Muscle of back (tissue), 13 donors: ENCODE measurements at places on chromosomes 6 and 20.
A peak's percentile ranks its signal among the peaks of the same experiment; 100 is the strongest.

- no peak for DNase-seq
These were observed 10.7 kb downstream of the NEDD9 start for GRCh38 chr6:11221623-11222384.

GRCh38 chr6:81788748-81789147, 36.3 kb upstream of the TENT5A start:
- DNase-seq, result no peak

GRCh38 chr6:31582230-31582643, at the start of gene LTB:
TSS of gene LTB (minus strand) at chr6:31582424. CDS start at chr6:31582417, 7 bp downstream.
- no peak for DNase-seq

DNA sequence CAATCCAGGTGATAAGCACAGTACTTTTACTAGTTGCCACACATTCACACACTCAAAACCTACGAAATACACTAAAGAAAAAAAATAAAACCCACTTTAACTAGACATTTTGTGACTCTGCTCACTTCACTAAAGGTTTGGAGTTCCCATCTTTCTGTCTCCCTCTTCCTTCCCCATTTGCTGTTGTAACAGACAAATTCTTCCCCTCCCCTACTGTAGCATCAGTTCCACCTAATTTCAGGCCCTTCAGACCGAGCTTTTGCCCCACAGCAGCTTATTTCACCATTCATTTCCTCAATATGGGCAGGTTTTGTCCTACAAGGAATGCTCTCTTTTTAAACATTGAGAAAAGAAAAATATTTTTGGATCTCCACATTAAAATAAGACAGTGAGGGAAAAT, 31.3 kb upstream of the MRAP2 start:
- no peak for DNase-seq

DNA sequence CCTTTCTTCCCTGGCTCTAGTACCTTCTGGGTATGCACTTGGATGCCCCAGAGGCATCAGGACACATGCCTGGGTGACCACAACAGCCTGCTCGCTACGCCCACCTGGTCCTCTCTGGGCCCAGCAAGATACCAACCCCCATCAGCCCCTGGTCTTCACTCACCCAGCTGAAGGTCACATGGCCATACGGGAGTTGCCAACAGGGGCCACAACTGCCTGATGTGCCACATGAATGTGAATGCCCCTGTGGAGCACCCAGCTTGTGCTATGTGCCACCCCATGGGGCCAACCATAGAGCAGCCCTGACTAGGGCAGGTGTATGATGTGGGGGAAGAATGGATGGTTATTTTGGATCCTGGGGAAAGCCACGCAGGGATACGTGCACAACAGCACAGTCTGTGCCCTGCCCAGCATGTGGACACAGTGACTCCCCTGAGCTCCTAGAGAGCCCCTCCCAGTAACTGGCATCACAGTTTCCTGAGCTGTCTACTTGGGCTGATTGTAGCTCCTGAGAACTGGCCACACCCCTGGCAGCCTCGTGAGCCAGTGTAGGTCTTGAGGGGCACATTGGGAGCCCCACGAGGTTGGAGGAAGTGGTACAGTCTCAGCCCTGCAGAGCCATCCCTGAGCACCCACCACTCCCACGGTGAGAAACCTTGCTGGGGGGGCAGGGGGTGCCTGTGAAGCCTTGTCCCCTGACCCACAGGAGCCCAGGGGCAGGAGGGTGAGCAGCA, 10.5 kb upstream of the PCMTD2 start:
- no peak for DNase-seq

DNA sequence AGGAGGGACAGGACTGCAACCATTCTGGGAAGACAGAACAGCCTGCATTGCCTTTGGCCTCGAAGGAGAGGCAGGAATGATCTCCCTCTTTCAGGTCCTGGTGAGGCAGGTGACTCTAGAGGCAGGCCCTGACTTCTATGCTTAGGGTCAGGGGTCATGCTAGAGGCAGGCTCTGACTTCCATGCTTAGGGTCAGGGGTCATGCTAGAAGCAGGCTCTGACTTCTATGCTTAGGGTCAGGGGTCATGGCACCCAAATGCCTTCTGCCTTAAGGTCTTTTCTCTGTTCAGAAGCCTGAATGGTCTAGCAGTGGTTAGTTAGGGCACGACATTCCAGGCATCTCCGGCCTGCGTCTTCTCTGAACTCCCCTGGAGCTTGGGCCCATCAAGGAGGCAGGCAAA, 35.1 kb upstream of the AAR2 start:
- DNase-seq, result no peak

DNA sequence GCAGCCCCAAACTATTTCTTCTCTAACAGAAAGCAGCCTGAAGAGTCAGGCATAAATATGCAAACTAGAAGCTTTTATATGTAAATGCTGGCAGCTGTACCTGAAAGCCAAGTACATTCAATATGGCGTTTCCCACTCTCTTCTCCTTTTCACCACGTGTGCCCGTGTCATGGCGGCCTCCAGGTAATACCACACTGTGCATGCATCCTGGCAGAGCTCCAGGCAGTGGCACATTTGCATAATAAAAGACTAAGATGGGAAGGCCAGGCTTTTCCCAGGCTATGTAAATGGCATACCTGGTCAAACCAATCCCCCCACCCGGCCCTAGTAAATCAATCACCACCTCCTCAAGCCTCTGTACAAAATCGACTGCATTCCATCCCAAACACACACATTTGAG, 120.6 kb downstream of the MMUT start:
- no peak for DNase-seq

DNA sequence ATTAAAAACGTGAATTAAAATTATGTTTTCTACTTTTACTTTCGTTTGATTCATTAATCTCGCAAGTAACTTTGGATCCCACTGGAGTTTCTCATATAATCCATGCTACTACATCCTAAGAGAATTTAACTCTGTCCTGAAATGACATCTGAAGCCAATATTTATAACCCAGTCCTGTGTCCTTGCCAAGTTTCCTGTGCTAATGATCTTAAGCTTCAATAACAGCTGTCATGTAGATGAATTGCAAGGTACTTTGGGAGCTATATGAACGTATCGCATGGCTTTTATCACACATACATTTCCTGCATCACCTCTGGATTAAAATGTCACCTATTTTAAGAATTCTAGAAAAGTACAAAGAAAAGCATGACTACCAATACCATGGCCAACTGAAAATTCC, 833.8 kb upstream of the CITED2 start:
- DNase-seq, result peak; percentile 39

GRCh38 chr6:116221067-116221466, 32.8 kb downstream of the TSPYL4 start:
- DNase-seq, result no peak
